Caki2 (cell line): ENCODE measurements at places on chromosomes 11 and 22.

- peak; percentile 87 for DNase-seq
Observed at GRCh38 chr22:46373921-46374662, 38.6 kb downstream of the TRMU start.

DNA sequence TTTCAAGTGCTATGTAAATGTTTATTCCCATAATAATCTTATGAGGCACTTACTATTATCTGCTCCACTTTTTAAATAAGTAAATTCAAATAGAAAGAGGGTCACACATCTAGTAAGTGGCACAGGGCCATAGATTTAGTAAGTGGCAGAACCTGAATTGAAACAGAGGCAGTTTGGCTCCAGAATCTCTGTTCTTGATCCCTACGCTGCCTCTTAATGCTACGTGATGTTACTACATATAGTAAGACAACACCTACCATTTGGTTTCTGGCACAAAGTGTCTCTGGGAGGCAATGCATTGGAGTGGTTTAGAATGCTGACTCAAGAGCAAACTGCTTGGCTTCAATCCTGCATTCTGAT, 1018.3 kb downstream of the DLG2 start:
- no peak for DNase-seq

DNA sequence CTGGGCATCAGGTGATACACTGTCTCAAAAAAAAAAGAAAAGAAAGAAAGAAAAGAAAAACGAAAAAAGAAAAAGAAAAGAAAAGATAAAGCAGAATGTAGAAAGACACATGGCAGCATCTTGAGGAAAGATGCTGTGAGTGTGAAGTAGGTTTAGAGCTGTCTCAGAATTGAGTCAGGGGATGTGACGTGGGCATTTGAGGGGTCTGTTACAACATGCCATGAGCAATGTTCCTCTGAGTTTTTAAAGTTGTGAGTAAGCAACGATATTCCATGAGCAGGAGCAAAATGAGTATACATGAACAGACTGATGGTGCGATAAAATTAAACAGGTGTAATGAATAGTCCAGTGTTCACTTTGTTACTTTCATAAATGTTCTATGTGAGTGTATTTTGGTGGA, 11.3 kb upstream of the QSER1 start:
- no peak for DNase-seq

DNA sequence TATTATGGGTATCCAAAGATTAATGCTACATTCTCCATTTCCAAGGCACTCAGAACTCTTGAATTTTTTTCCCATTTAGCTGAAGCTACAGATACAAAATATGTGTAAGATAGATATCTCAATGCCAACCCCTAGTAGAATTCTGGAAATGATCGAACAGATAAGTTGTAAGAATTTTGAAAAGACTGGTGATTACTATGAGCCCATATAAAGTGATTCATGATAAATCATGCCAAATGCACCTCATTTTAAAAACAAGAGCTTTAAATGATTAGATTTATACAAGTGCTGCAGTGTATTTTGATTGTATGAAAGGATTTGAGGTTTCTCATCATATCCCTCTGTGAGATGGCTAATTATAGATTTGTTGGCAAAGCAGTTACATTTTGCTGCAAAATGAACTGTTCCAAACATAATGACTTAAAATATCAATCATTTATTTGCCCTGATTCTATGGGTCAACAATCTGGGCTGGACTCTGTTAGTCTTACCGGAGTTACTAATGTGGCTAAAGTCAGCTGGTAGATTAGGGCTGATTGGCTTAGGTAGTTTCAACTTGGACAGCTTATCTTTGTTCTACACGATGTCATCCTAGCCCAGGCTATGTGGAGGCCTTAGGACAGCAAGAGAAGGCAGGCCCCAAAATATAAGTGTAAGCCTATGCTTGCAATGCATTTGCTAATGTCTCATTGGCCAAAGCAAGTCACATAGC, 3.4 kb downstream of the OR10V1 start:
- no peak for DNase-seq

DNA sequence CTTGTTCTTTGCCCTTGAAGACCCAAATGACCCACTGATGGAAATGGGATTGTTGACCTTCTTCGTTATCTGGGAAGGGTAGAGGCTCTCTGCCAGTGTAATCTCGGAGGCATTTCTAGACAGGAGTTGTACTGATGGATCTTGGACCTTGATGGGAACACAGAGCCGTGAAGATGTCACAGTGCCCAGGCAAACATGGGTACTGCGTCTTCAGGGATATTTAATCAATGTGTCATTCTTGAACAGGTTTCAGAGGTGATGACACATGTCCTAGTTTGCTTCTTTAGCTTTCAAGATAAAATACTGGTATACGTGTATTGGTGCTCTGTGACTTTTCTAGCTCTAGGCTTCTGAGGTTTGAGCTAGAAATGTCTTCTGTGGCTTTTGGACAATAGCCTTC, 6.2 kb downstream of the LDLRAD3 start:
- DNase-seq: no peak

- DNase-seq: no peak
Observed at GRCh38 chr11:36711104-36711825, 113.2 kb upstream of the RAG2 start.

DNA sequence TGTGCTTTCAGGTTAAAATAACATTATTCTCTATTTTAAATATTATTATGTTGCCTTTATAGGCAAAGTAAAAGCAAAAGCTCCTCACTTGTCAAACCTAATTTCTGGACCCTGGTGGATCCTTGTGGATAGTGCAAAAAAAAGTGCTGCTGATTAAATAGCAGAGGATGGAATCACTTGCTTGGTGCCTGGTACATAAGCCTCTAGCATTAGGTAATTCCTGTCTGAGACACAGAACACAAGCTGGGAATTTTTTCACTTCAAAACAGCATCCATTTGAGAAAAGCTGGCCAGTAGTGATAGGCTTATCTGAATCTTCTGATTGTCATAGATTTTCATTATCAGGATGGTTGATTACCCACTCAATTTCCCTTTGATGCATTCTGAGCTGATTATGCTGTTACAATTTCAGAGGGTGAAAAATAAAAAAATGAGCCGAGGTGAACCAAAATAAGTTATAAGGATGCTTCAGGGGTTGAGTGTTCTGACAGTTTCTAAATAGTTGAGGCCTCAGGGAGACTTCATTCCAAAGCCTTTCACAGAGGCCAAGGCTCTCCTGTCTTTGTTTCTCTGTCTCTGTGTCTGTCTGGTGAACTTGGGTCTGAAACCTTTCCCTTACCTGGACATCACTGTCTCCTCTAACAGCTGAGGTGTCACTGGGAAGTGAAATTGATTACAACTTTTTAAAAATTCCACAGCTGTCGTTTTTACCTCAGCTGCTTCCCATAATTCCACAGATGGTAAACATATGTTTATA, 242.9 kb downstream of the NELL1 start:
- DNase-seq: no peak
